ENCODE measurements at places on chromosomes 2 and 18. TPM values are rescaled to one million over a fixed set of nuclear protein-coding genes. Genes with fewer than 3 reads are reported as not detected.

CHST9 gene
- not detected for total RNA-seq

UGT1A7 gene
- 20.3 TPM for total RNA-seq

OTOS gene
- total RNA-seq = not detected

TM4SF20 gene
- not detected for total RNA-seq

METTL4 gene
- 23.9 TPM for total RNA-seq

LRATD1 gene
- total RNA-seq = 3.8 TPM

PROKR1 gene
- total RNA-seq = not detected

Data from PC-9 (cell line).